Muscle of leg (tissue), 16 donors: ENCODE measurements at places on chromosomes 2 and 18.
A peak's percentile ranks its signal among the peaks of the same experiment; 100 is the strongest.

GRCh38 chr18:21933931-21934765 lies 193.6 kb downstream of the MIB1 start:
- DNase-seq, result no peak

DNA sequence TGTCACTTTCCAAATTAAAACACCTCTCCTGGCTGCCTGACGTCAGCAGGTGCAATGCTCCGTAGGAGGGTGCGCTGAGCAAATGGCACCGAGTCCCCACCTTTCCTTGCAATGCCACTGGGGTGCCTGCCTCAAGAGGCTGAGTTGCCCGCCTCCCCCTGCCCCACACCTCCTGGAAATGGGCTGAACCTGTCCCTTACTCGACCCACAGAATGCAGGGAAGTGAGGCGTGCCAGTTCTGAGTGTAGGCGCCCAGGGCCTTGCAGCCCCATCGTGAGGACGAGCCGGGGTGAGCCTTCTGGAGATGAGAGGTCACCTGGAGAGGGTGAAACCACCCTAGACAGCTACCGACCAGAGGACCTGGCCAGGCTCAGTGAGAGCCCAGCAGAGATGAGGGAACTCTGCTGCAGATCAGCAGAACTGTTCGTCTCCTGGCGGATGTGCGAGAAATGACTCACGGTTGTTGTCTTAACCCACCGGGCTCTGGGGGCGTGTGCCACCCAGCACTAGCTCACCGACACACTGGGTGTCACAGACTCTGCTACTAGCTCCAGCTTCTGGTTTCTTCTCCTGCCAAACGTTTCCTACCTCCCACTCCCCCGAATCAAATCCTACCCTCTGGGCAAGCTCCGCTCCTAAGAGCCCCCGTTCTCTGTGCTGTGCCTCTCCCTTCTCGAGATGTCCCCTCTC lies 168.7 kb upstream of the HDAC4 start:
- no peak for DNase-seq

GRCh38 chr2:8551622-8552074 lies 130.2 kb upstream of the ID2 start:
- DNase-seq, result no peak

GRCh38 chr2:71930049-71930681 lies 217.5 kb downstream of the CYP26B1 start:
- no peak for DNase-seq

DNA sequence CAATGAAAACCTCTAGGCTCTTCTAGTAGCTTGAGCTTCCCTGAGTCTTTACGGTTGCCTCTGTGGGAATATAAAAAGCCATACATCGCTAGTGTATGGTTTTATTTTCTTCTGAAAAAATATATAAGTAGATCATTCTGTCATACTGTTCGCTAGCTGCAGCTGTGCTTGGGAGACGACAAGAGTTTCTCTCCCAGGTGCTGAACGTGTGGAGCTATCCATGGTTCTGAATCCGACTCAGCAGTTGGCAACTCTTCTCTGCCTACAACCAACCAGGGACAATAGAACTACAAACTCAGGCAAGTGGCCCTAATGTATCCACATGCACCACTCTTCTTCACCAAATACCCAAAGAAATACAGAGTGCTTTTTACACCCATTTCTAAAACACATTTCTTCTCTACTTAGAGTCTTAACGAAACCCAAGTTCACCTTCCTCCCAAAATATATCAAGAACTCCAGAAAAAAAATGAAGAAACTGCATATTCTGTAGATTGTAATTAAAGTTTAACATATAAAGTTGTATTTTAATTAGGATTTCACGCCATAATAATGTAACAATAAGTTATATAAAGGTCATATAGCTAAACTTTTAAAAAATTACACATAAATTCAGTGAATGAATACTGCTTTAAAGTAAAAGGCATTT lies 2.2 kb upstream of the KCNH7 start:
- DNase-seq, result peak; percentile 84

DNA sequence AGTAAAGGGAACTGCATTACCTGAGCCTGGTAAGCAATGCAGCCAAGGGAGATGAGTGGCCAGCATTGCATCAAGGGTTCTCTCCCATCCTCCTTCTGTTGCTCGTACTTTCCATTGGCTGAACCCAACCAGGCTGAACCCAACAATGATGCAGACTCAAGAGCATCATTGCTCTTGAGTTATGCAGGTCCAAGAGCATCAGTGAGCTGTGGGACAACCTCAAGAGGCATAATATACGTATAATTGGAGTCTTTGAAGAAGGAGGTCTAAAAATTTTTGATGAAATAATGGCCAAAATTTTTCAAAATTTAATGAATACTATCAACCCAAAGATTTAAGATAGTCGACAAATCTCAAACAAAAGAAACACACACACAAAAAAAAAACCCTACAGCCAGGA lies 213.0 kb downstream of the RNF152 start:
- no peak for DNase-seq

DNA sequence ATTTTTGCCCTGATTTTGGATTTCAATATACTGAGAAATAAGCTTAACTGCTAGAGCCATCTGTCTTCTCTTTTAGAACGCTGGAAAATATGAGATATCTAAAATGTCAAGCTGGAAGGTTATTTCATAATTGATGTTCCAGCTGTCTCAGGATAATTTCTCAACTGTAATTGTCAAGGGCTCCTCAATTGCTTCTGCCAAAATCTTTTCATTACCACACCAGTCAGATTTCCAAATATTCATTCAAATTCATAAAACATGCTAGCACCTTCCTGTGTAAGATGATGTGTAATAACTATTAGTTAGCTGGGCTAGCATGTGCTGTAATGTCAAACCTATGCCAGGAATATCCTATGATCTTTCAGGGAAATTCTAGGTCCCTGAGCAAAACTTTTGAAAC lies 88.1 kb downstream of the TNFRSF11A start:
- DNase-seq, result peak; percentile 95

GRCh38 chr2:219627103-219628100 lies at the start of gene SLC4A3:
Gene SLC4A3 (plus strand): TSS chr2:219627630. CDS start chr2:219627993, 363 bp downstream.
- peak; percentile 33 for DNase-seq

DNA sequence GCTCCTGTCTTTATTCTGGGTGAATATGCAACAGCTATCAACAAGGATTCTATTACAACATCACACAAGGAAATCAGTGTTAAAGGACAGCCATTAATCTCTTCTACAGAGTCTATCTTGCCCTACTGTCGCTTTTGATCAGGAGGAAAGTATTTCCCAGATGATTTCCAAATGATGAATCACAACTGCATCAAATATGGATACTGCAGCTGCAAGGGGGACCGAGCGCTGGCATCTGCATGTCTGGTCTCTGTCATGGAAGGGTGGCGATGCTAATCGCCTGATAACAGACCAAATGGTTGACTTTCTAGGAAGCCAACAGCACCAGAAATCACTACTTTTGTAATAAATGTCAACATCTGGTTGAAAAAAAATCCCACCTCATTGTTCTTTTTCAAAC lies 21.2 kb upstream of the OR6B3 start:
- DNase-seq, result no peak

DNA sequence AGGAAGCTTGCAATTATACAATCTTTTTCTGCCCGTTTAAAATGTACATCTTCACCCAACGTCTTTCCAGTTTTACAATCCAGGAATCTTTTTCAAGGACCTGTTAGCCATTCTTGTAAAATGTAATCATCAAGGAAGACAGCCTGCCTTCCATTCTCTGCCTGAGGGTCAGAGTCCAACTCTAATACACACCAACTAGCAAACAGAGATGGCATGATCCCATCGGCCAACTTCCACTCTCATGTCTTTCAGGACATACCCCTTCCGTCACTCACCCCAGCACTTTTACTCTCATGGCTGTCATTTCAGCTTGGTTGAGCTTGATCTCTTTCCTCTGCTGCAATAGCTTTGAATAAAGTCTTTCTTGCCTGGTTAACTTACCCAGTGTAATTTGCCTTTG lies 172.5 kb upstream of the NETO1 start:
- DNase-seq, result no peak

GRCh38 chr2:145484448-145485097 lies 964.7 kb upstream of the ZEB2 start:
- DNase-seq, result peak; percentile 54

DNA sequence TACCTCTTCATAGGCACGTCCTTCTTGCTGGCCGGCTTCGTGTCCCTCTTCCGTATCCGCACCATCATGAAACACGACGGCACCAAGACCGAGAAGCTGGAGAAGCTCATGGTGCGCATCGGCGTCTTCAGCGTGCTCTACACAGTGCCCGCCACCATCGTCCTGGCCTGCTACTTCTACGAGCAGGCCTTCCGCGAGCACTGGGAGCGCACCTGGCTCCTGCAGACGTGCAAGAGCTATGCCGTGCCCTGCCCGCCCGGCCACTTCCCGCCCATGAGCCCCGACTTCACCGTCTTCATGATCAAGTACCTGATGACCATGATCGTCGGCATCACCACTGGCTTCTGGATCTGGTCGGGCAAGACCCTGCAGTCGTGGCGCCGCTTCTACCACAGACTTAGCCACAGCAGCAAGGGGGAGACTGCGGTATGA lies 2.3 kb downstream of the FZD7 start:
- no peak for DNase-seq

DNA sequence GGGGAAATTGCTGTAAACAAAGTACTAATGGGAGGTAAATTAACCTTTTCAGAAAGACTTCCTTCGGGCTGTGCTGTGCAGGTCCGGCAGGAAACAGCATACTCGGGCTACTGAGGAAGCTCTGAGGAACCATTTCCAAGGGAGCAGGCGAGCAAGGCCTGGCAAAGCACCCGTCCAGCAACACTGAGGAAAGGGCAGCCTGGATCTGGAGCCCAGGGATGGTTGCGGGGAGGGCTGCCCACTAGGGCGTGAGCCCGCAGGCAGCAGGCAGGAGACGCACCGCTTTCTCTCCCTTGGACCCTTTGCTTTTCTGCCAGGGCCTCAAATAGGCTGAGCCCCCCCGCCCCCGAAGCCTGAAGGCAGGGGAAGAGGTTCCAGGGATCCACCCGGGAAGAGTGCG lies 89.5 kb downstream of the SOX11 start:
- DNase-seq, result no peak

- DNase-seq, result no peak
Measured at GRCh38 chr18:32380559-32380958, 90.1 kb downstream of the GAREM1 start.

- DNase-seq, result no peak
Measured at GRCh38 chr2:242001853-242002252, 132.3 kb downstream of the RTP5 start.

GRCh38 chr18:36041146-36041545 lies 26.2 kb downstream of the RPRD1A start:
- no peak for DNase-seq

DNA sequence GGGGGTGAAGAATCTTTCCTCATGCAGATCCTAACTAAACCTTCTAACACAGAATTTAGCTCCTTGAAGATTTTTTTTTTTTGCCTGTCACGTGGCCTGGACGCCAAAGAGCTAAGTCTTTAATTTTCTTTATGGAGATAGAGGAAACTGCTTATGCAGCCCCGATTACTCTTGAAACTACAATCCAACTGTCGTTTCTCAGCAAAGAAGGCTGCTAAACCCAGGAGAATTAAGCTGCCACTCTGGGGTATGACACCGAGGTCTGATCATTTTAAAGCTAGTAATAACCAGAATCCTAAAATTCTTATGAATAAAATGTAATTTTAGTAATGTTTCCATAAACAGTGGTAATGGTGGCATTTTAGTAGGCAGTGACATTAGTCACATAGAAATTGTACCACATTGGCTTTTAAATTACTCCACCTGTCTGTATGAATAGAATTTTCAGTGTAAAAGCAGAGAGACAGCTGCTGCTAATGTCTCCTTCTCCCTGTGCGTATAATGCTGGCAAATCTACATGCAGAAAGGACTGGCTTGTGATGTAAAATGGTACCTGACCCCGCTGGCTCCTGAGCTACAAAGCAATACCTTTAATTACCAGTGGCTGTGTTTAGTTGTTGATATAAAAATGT lies 86.5 kb downstream of the MEIS1 start:
- DNase-seq, result no peak

DNA sequence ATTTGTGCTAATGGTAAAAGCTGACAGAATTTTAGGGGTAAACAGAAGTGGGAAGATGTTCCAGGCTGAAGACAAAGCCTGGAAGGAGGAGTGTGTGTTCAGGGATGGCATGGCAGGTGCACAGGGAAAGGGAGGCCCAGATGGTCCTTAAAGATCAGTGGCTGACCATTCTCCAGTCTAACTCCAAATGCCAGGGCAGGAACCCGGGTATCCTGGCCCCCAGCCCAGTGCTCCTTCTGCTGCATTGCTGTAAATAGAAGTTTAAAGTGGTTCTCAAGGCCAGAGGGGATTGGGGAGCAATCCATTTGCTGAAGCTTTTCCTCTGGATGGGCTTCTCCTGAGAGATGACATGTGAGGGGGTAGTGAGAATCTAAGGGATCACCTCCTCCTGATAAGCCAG lies 158.6 kb downstream of the CTIF start:
- DNase-seq, result no peak

GRCh38 chr2:26528836-26529235 lies 50.9 kb upstream of the OTOF start:
- DNase-seq, result no peak

DNA sequence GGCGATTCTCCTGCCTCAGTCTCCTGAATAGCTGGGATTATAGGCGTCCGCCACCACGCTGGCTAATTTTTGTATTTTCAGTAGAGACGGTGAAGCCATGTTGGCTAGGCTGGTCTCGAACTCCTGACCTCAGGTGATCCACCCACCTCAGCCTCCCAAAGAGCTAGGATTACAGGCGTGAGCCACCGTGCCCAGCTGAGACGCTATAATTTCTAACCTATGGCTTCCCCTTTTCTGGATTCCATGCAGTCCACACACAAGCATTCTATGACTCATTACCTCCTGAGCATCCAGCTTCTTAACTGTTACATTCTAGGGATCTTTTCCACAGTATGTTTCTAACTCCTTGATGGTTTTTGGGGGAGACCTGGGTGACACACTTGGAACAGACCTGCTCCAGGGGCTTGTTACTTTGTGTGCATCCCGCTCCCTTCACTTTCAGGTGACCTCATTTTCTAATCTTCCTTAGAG lies 11.8 kb upstream of the KCMF1 start:
- DNase-seq, result no peak

GRCh38 chr2:128053331-128053730 lies 25.5 kb upstream of the SAP130 start:
- DNase-seq, result no peak

- DNase-seq, result no peak
Measured at GRCh38 chr2:15671842-15672815, 80.5 kb downstream of the DDX1 start.

GRCh38 chr18:42798606-42799170 lies 316.8 kb downstream of the RIT2 start:
- no peak for DNase-seq

- peak; percentile 36 for DNase-seq
Measured at GRCh38 chr2:60446413-60447267, 106.8 kb downstream of the BCL11A start.

- DNase-seq, result no peak
Measured at GRCh38 chr2:241592126-241592845, 33.7 kb downstream of the BOK start.

DNA sequence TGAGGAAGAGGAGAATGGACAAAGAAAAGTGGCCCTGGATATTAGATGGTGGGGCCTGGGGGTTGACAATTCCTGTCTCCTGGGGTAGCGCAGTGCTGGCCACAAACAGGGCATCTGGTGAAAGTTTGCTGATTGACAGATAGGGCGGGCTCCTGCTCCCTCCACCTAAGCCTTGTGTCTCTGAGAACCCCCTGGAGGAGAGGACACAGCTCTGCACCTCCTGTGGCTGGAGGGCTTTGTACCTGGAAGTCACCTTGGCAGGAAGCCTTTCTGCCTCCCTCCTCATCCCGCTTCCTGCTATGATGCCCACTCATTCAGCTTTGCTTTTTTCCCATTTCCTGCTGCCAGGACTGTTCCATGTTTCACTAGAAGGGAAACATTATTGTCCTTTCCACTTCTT lies 72.4 kb downstream of the RHOB start:
- no peak for DNase-seq

- DNase-seq, result no peak
Measured at GRCh38 chr2:241087420-241088268, 14.4 kb downstream of the MTERF4 start.
